Vagina (tissue), 2 donors: ENCODE measurements at places on chromosomes 5 and 9.

- DNase-seq, result no peak
These were observed 3.2 kb downstream of the RBM18 start for GRCh38 chr9:122261469-122261881.

- no peak for DNase-seq
These were observed 33.1 kb upstream of the TRIM32 start for GRCh38 chr9:116654059-116654355.

GRCh38 chr5:139180850-139181249, 17.3 kb downstream of the SIL1 start:
- no peak for DNase-seq

GRCh38 chr5:169914766-169915165, 65.5 kb downstream of the INSYN2B start:
- DNase-seq, result no peak

DNA sequence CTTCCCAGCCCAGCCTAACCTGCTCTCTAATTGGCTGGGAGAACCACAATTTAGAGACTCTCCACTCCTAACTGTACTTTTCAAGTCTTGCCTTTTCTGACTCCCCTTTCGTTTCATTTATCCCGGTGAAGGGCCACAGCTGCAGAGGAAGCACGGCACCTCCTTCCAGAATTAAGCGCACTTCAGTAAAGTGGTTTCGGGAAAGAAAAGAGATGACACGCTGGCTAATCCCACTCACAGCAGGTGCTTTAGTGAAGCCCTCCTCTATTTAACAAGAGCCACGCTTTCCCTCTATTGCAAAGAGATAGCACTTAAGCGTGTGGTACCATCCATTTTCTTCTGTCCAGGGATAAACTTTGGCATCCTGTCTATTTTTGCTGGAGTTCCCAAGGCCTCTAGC, 4.8 kb downstream of the DNAH5 start:
- DNase-seq, result no peak

DNA sequence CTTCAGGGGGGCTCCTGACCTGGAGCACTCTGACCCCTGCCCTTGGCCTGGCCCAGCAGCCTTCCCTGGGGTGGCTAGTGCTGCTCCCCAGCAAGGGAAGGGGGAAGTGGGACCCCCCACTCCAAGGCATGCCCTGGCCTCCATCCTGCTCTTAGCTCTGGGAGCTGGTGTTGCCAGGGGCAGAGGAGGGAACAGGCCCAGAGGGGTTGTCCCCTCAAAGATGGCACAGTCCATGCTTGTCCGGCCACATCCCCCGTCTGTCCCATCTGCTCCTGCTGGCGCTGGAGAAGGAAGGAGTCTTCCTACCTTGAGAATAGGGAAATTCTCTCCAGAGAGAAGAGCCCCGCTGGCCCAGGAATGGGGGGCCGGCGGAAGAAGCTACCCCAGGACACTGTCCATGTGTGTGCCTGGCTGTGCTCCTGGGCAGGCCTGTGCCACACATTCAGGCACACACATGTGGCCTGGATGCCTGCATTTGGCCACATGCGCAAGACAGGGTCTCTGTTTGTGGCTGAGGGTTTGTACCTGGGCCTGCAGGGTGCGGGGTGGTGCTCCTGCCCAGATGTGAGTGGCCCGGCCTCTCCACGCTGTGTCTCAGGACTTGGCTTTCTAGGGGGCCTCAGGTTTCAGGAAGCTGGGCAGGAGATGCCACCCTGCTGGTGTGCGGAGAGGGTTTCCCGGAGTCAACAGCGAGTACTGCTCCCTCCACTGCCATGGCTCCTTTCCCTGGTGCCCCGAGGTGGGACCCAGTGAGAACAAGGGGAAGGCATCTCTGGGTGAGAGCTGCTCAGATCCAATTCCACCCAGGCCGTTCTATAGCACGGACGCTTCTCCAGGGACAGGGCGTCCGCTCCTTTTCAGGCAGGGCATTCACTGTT, 247.1 kb downstream of the PBX3 start:
- no peak for DNase-seq
